Head of caudate nucleus (tissue), 42 donors: ENCODE measurements at places on chromosomes 4 and X.

- DNase-seq, result no peak
Observed at GRCh38 chr4:83810428-83810827, 274.5 kb downstream of the GPAT3 start.

DNA sequence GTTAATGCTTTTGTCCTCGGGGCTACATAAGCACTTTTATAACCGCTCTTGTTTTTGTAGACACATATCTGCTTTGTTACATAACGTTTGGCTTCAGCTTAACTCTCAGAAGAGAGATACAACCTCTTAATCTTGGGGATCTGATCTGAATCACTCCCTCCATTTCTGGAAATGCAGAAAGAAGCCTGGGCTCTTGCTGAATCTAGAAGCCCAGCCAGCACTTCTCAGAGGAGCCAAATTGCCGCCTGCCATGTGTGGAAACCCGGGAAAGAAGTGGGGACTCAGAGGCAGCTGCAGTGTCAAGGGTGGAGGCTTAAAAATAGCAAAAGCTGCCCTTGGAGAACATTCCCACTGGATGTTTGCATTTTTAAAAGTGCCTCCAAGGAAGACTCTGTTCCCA, 69.3 kb upstream of the LDB2 start:
- no peak for DNase-seq

GRCh38 chrX:73366696-73367095, 80.2 kb upstream of the CDX4 start:
- DNase-seq, result no peak

- DNase-seq, result no peak
Observed at GRCh38 chr4:42280327-42281095, 116.8 kb upstream of the SHISA3 start.

DNA sequence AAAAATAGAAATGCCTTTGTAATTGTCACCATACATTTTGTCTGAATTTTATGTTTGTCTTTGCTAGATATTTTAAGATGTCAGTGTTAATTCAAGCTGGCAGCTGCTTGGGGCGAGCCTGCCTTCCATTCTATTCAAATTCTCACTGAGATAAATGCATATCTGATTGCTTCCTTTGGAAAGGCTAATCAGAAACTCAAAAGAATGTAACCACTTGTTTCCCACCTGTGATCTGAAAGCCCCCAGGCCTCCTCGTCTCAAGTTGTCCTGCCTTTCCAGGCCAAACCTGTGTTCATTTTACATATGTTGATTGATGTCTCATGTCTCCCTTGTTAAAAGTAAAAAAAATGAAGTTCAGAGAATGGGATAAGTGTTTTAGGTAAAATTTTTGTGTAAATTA, 318.7 kb upstream of the TECRL start:
- DNase-seq, result no peak

- no peak for DNase-seq
Observed at GRCh38 chr4:18917689-18918088, 896.1 kb upstream of the LCORL start.

GRCh38 chrX:153934762-153935325, at the start of gene NAA10:
Gene NAA10 (minus strand): TSS chrX:153935037. CDS start chrX:153934904, 133 bp downstream.
- peak; percentile 47 for DNase-seq

DNA sequence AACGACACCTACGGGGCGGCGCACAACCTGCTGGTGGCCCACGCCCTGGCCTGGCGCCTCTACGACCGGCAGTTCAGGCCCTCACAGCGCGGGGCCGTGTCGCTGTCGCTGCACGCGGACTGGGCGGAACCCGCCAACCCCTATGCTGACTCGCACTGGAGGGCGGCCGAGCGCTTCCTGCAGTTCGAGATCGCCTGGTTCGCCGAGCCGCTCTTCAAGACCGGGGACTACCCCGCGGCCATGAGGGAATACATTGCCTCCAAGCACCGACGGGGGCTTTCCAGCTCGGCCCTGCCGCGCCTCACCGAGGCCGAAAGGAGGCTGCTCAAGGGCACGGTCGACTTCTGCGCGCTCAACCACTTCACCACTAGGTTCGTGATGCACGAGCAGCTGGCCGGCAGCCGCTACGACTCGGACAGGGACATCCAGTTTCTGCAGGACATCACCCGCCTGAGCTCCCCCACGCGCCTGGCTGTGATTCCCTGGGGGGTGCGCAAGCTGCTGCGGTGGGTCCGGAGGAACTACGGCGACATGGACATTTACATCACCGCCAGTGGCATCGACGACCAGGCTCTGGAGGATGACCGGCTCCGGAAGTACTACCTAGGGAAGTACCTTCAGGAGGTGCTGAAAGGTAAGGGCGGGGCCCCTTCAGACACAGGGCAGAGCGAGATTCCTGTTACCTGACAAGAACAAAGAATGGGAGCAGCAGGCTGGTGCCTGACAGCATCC, 11.7 kb downstream of the RPL9 start:
- peak; percentile 44 for DNase-seq

DNA sequence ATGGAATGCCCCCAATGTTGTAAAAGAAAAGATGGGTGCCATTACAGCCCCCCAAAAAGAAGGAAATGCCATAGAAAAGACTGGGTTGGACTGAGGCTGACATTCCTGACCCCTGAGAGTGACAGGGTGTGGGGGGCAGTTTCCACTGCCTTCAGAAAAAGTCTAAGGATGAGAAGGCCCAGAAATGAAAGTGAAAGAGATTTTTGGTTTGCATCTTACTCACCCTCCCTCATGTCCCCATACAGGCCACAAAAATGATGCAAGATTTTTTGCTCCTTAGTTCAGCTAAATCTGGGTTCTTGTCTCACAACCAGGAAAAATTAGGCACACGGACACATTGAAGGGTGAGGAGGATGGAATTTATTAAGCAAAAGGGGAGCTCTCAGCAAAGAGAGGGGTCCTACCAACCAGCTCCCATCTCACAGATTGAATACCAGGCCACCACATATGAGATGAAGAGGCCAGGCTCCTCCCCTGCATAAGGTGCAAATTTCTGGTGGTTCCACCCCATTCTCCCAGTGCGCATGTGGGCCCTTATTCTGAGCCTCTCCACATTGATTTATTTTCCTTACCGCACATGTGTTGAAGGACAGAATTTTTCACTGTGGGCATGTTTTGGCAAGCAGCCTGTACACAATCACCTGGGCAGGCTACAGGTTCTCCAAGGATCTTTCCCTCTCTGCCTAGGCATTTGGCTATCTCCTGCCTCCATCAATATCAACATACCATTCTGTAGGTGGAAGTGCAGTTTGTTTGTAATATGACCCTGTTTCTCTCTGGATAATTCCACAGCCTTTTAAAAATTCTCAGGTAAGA, 18.8 kb downstream of the PPP4R3C start:
- no peak for DNase-seq

DNA sequence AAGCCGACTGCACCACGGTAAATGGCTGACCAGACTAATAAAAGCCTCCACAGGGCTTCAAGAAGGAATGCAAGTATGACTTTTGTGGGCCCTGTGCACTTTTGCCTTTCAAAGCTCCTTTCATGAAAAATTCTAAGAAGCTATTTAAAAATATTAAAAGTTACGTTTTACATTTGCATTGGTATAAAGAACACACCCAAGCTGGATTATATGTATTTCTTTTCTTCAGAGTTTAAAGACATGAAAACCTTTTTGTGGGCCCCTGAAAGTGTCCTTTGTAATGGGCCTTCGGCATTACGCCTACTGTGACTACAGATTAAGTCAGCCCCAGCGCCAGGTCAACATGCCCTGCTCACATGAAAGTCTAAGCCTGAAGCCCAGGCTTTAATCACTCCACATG, 20.5 kb upstream of the ASB5 start:
- no peak for DNase-seq

DNA sequence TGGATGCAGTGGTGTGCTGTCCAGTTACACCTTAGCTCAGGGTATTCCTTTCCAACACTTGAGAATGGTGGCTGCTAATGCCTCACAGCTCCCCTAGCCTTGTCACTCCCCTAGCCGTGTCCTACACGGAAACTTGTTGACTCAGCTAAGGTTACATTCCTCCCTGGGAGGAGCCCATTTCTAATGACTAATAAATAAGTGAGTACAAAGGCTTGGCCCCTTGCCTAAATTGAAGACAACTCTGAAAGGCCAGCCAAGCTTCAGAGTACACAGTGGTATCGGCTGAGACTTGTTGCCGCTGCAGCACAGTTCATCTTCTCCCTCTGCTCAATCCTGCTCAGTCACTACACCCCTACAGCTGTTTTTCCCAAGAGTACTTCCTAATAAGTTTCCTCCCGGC, 21.2 kb upstream of the SLC25A31 start:
- DNase-seq, result no peak

DNA sequence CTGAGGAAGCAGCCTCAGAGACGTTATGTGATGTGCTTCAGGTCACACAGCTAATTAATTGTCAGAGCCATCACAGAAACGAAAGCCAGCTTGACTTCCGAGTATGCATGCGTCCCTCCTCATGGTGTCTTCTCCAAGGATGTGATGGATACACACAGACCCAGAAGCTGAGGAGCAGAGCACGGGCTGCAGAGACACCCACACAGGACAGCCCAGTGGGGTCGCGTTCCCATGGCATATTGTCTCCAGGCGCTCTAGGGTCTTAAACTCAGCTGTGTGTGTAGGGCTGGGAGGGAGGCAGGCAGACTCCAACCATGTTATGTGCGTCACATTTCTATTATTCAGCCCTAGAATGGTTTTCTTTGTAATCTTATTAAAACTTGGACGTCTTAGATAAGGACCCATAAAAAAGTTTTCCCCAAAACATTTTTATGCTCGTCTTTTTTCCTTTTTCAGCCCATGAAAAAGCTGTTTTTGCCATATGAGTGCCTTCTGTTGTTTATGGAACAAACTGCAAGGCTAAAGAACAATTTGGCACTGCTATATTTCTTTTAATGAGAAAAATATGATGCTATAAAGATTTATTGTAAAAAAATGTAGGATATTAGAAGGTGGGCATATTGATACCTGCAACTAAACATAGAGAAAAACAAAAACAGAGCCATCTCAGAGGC, 48.5 kb downstream of the TENM3 start:
- DNase-seq, result no peak

DNA sequence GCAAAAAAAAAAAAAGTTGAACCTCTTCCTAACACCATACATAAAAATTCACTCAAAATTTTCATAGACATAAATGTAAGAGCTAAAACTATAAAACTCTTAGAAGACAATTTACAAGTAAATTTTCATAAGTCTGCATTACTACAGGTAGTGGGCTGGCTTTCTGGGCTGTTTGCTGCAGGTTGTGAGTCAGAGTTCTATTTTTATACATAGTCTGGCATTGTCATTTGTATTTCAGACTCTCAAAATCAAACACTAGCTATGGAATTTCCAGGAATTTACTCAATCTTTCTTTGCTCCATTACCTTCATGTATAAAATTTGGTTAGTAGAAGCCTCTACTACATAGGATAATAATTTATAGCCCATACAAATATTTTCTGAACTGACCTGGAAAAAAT, 227.2 kb downstream of the COX18 start:
- no peak for DNase-seq

GRCh38 chr4:3827616-3828492, 61.7 kb downstream of the ADRA2C start:
- peak; percentile 58 for DNase-seq

DNA sequence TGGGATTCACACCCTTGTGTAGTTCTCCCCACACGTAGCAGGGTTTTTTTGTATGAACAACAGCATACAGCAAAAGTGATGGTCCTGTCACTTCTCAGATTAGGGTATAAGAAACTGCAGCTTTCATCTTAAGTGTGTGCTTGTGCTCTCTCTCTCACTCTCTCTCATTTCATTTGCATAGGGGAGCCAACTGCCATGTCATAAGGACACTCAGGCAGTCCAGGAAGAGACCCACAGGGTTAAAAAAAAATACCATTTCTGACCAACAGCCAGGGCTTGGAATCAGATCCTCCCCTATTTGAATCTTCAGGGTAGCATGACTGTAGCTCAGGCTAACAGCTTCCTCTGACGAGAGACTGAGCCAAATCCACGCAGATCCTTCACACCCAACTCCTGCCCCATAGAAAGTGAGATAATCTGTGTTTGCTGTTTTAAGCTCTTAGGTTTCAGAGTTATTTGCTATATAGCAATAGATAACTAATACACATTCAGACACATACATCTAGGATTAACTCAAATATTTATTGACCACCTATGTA, 331.2 kb downstream of the PAPSS1 start:
- no peak for DNase-seq

DNA sequence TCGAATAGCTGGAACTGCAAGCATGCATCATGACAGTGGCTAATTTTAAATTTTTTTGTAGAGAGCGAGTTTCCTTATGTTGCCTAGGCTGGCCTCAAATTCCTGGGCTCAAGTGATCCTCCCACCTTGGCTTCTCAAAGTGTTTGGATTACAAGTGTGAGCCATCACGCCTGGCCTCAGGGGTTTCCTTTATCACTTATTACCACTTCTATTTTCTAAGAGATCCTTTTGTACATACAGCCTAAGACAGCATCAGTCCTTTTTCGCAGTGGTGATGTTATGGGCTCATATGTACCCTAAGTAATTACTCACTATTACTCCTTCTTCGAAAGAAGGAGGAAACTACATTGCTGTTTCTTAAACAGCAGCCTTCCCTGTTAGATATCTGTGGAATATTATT, 54.1 kb upstream of the CDKN2AIP start:
- no peak for DNase-seq

GRCh38 chr4:35038845-35039244, 1205.5 kb downstream of the ARAP2 start:
- DNase-seq, result no peak

DNA sequence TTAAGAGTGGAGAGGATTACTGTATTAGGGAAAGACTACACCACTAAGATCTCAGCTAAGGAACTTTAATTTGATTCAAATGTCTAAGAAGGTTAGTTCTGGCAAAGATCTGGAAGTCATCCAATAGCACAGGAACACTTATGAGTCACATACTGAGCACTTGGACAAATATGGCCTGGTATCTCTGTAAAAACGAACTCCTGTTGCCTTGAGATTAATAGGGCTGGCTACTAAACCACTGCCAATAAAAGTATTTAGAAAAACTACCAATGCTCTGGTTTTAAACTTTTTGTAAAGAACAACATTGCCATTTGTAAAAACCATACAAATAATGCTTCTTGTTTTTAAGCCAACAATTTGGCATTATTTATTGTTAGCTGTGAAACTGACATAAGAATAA, 70.5 kb downstream of the SEC24D start:
- DNase-seq, result no peak
